ENCODE measurements at places on chromosomes 4 and X. TPM values are rescaled to one million over a fixed set of nuclear protein-coding genes. Genes with fewer than 3 reads are reported as not detected.

GRCh38 chr4:187711586-187711985, 284.0 kb upstream of the ZFP42 start:
- no peak overlapping the region for H3K4me3 ChIP-seq
- DNase-seq: no peak
- H3K27ac ChIP-seq: no peak overlapping the region
- H3K36me3 ChIP-seq: no peaks in the 10 kb centered on the region

- peaks cover 4% of the 10 kb centered on the region for H3K4me1 ChIP-seq
- H3K4me3 ChIP-seq: no peak overlapping the region
- no peaks in the 10 kb centered on the region for H3K27me3 ChIP-seq
- no peaks in the 10 kb centered on the region for H3K36me3 ChIP-seq
Measured at GRCh38 chr4:8411351-8412180, 29.0 kb downstream of the ACOX3 start.

- no peak overlapping the region for H3K27ac ChIP-seq
- H3K4me3 ChIP-seq: no peak overlapping the region
- H3K36me3 ChIP-seq: no peaks in the 10 kb centered on the region
- peak; percentile 36 for DNase-seq
Measured at GRCh38 chr4:151604238-151604637, 156.6 kb downstream of the GATB start.

GRCh38 chr4:123350726-123351125, 45.9 kb upstream of the SPRY1 start:
- no peaks in the 10 kb centered on the region for H3K4me1 ChIP-seq
- DNase-seq: no peak
- no peak overlapping the region for H3K4me3 ChIP-seq
- H3K27me3 ChIP-seq: no peaks in the 10 kb centered on the region
- no peaks in the 10 kb centered on the region for H3K36me3 ChIP-seq
- no peak overlapping the region for H3K27ac ChIP-seq

- H3K36me3 ChIP-seq: no peaks in the 10 kb centered on the region
- H3K27ac ChIP-seq: peak overlapping the region; percentile 41
- peaks cover 30% of the 10 kb centered on the region for H3K4me1 ChIP-seq
- DNase-seq: peak; percentile 53
Measured at GRCh38 chr4:86594559-86595425, 677 bp downstream of the PTPN13 start.

GRCh38 chr4:123856689-123857545, 460.3 kb downstream of the SPRY1 start:
- peak; percentile 33 for DNase-seq
- no peaks in the 10 kb centered on the region for H3K27me3 ChIP-seq
- no peaks in the 10 kb centered on the region for H3K36me3 ChIP-seq
- H3K27ac ChIP-seq: no peak overlapping the region

- H3K27ac ChIP-seq: no peak overlapping the region
- DNase-seq: peak; percentile 7
- H3K4me3 ChIP-seq: peak overlapping the region; percentile 74
- no peaks in the 10 kb centered on the region for H3K4me1 ChIP-seq
Measured at GRCh38 chr4:40750461-40751258, 905 bp downstream of the NSUN7 start.

- peak overlapping the region; percentile 49 for H3K4me3 ChIP-seq
- H3K36me3 ChIP-seq: no peaks in the 10 kb centered on the region
- no peaks in the 10 kb centered on the region for H3K27me3 ChIP-seq
Measured at GRCh38 chr4:145735347-145735675, 55.4 kb downstream of the C4orf51 start.

DNA sequence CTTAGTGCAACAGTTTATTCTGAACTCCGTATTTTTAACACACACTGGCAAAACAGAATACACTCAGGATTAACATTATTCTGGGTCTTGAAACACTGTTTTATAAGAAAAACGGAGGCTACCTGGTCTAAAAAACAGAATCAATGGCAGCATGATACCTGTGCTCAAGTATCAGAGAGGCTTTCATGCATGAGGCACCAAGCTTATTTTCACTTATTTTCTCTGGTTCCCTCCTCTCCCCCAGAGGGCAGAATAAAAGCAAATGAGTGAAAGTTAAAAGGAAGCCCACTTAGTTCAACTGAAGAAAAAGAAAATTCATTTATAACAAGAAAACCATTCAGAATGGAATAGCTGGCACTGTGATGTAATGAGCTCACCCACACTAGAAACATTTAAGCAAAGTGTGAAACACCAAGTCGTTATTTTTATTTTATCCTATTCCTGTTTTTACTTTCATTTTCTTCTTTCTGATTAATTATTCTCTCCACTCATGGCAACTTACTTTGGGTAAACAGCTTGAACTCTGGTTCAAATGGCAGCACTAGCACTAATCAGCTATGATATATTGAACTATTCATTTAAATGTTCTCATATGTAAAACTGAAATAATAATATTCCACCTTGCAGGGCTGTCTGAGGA, 211.8 kb downstream of the PPP3CA start:
- peaks cover 12% of the 10 kb centered on the region for H3K4me1 ChIP-seq
- H3K27me3 ChIP-seq: no peaks in the 10 kb centered on the region
- no peak overlapping the region for H3K27ac ChIP-seq
- no peak for DNase-seq
- no peaks in the 10 kb centered on the region for H3K36me3 ChIP-seq

GRCh38 chr4:45663628-45664081, 460.2 kb downstream of the GABRG1 start:
- no peak overlapping the region for H3K4me3 ChIP-seq
- no peaks in the 10 kb centered on the region for H3K36me3 ChIP-seq
- no peaks in the 10 kb centered on the region for H3K4me1 ChIP-seq
- H3K27ac ChIP-seq: no peak overlapping the region
- no peaks in the 10 kb centered on the region for H3K27me3 ChIP-seq

- no peaks in the 10 kb centered on the region for H3K27me3 ChIP-seq
- H3K4me1 ChIP-seq: peaks cover 19% of the 10 kb centered on the region
- DNase-seq: peak; percentile 62
- no peak overlapping the region for H3K4me3 ChIP-seq
- no peaks in the 10 kb centered on the region for H3K36me3 ChIP-seq
Measured at GRCh38 chrX:118550792-118551191, 55.2 kb downstream of the DOCK11 start.

GRCh38 chr4:150145090-150145945, 67.1 kb downstream of the DCLK2 start:
- H3K4me3 ChIP-seq: no peak overlapping the region
- DNase-seq: peak; percentile 37
- H3K27ac ChIP-seq: peak overlapping the region; percentile 78
- no peaks in the 10 kb centered on the region for H3K27me3 ChIP-seq

DNA sequence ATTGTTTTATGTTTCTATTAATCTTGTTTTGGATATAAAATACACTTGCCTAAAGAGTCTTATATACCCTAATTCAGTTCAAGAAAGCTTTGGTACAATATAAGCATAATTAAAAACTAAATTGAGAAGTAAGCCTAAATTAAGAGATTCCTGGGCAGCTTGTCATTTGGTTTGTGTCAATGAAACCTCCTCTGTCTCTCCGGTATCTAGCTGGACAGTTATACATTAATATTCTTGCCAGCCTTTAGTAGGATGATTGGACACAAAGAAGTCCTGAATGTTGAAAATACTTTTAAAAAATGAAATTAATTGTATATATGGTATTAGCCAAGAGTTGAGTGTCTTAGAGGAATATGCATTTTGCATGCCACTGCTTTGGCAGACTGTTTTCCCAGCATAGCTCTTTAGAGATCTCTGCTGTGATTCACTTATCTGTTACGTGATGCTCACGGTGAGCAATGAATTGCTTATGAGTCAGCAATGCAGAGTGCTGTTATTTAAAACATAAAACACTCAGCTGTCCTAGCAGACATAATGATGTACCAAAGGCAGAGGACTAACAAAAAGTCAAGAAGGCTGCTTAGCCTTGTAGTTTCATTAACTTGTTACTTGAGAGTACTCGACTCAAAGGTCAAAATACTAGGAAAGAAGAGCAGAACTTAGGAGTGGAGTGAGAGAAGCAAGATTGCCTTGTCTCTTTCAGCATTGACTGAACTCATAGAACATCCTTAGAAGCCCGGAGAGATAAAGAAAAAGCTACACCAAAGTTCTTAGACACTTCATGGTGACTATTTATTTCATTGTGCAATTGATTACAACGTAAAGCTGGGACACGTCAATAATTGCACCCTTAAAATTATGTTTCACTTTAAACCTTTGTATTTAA, 1296.1 kb upstream of the PCDH7 start:
- H3K36me3 ChIP-seq: no peaks in the 10 kb centered on the region
- peaks cover 8% of the 10 kb centered on the region for H3K4me1 ChIP-seq
- H3K4me3 ChIP-seq: no peak overlapping the region

GRCh38 chr4:70734971-70735370, 13.2 kb downstream of the RUFY3 start:
- peak overlapping the region; percentile 65 for H3K4me3 ChIP-seq
- no peaks in the 10 kb centered on the region for H3K27me3 ChIP-seq
- no peaks in the 10 kb centered on the region for H3K36me3 ChIP-seq

GRCh38 chr4:54268151-54268550, 39.1 kb downstream of the PDGFRA start:
- H3K27me3 ChIP-seq: no peaks in the 10 kb centered on the region
- no peak overlapping the region for H3K4me3 ChIP-seq
- no peaks in the 10 kb centered on the region for H3K4me1 ChIP-seq
- H3K27ac ChIP-seq: no peak overlapping the region
- DNase-seq: no peak
- H3K36me3 ChIP-seq: no peaks in the 10 kb centered on the region

DNA sequence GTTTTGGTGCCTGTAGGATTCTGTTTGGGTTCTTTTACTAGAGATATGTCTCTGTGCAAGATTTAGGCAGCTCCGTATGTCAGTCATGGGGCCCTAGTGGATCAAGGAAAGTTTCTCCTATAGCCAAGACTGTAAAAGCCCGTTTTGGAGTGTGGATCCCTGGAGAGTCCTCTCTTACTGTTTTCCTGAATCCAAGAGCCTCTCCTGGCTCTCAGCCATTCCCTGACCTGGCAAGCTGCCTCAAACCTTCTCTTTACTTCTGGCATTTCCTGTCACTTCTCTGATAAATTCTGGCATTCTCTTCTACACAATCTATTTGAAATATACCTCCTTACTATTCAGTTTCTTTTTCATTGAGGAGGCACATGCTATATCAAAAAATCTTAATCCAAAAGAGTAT, 41.4 kb downstream of the DCAF12L2 start:
- H3K4me3 ChIP-seq: no peak overlapping the region
- H3K4me1 ChIP-seq: no peaks in the 10 kb centered on the region
- peak; percentile 10 for DNase-seq
- H3K27ac ChIP-seq: no peak overlapping the region
- no peaks in the 10 kb centered on the region for H3K27me3 ChIP-seq

DNA sequence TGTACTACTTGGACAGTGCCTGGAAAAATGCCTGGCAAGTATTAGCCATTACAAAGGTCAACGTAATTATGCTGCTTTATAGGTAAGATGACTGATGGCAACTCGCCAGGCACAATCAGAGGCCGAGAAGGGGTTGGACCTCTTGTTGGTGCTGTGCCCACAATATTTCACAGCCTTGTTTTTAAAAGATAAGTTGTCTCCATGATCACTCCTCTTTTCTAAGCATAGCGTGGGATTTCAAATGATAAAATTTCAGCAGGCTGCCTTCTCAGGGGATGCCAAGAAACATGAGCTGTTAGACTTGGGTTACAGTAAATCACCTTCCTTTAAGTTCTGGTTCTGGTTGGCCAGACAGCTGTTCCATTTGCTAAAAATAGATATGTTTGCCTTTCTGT, 26.9 kb downstream of the HOPX start:
- no peak overlapping the region for H3K27ac ChIP-seq
- no peaks in the 10 kb centered on the region for H3K27me3 ChIP-seq
- peak; percentile 31 for DNase-seq
- H3K4me3 ChIP-seq: no peak overlapping the region
- no peaks in the 10 kb centered on the region for H3K36me3 ChIP-seq
- H3K4me1 ChIP-seq: peaks cover 14% of the 10 kb centered on the region

DNA sequence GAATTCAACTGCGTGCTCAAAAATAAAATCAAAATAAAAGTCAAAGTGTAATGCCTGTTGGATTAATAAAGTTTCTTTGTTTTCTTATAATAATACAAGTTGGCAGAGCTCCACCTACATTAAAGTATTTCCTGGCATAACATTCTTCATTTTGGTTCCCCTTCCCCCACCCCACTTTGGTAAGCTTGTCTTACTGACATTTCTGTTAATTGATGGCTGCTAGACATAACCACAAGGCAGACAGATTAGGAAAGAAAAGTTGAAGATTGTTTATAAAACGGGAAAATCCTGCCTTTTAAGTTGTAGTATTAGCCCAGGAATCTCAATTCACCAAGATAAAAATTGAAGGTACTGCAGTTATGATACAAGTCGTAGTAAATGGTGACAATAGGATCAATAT, 246.5 kb upstream of the RPS6KA3 start:
- H3K36me3 ChIP-seq: no peaks in the 10 kb centered on the region
- H3K27ac ChIP-seq: 0 out of 2 replicates have a peak overlapping the region, but pooled peaks have one; percentile 98
- no peaks in the 10 kb centered on the region for H3K27me3 ChIP-seq
- no peak overlapping the region for H3K4me3 ChIP-seq

The AFF2 gene
- not detected for total RNA-seq

The TSPAN7 gene
- total RNA-seq: not detected

The ENOPH1 gene
- total RNA-seq: 37.5 TPM

The FANCB gene
- total RNA-seq: 7.9 TPM

The PRSS12 gene
- total RNA-seq: 1.5 TPM

The CT45A9 gene
- not detected for total RNA-seq

The SSX4 gene
- total RNA-seq: not detected
